ENCODE measurements at places on chromosomes 5 and 9. TPM values are rescaled to one million over a fixed set of nuclear protein-coding genes. Genes with fewer than 3 reads are reported as not detected.

The RASGEF1C gene
- polyA plus RNA-seq: 0.59 TPM

The BRINP1 gene
- polyA plus RNA-seq: 0.29 TPM

The SURF6 gene
- polyA plus RNA-seq: 14.8 TPM

The ADGRV1 gene
- polyA plus RNA-seq: not detected

The OSMR gene
- polyA plus RNA-seq: 6.6 TPM

The PCDHB12 gene
- 0.51 TPM for polyA plus RNA-seq

The KIF4B gene
- polyA plus RNA-seq: not detected

The GAPVD1 gene
- polyA plus RNA-seq: 6.9 TPM

The RFESD gene
- polyA plus RNA-seq: 4.0 TPM

The LEAP2 gene
- 0.62 TPM for polyA plus RNA-seq

The PCDHA7 gene
- polyA plus RNA-seq: 0.01 TPM

The INSL6 gene
- not detected for polyA plus RNA-seq

The TBC1D13 gene
- 13.5 TPM for polyA plus RNA-seq

The HACD4 gene
- polyA plus RNA-seq: 0.29 TPM

The TAF11L10 gene
- polyA plus RNA-seq: not detected

The FOXD1 gene
- polyA plus RNA-seq: not detected

The PCA3 gene
- polyA plus RNA-seq: 0.01 TPM

The MYMK gene
- polyA plus RNA-seq: not detected

The FST gene
- 6.3 TPM for polyA plus RNA-seq

Measured in heart right ventricle (tissue), 16 donors.